Bronchial smooth muscle cell (primary cell): ENCODE measurements at places on chromosomes 2 and 18. TPM values are rescaled to one million over a fixed set of nuclear protein-coding genes. Genes with fewer than 3 reads are reported as not detected.

The RAB12 gene
- 50.9 and 52.7 TPM in 2 replicates for total RNA-seq

The CYS1 gene
- 3.2 and 5.0 TPM in 2 replicates for total RNA-seq

The ZEB2 gene
- 38.0 and 84.7 TPM in 2 replicates for total RNA-seq

The TUBB8B gene
- not detected in 2 replicates for total RNA-seq
